ENCODE measurements at places on chromosomes 13 and 19.
A peak's percentile ranks its signal among the peaks of the same experiment; 100 is the strongest.

GRCh38 chr13:70723732-70724131 is 615.5 kb upstream of the KLHL1 start:
- no peak for DNase-seq

GRCh38 chr19:14166999-14167575 is 30.7 kb upstream of the ASF1B start:
- DNase-seq, result no peak

DNA sequence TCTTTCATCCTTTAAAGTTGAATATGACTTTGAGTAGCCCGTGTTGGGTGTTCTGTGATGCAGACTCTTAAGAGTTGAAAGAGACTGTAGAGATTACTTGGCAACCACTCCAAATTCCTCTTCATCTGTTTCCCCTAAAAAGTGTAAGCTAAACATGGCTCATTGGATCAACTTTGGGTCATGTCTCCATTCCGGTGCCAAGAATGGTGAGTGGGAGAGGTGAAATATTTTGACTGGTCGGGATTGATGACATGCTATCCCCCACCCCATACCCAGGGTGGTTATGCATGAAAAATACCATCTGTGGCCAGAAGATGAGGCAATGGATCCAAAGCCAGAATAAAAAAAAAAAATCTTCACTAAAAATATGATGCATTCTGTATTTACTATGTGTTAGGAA is 281.3 kb upstream of the SOX21 start:
- no peak for DNase-seq

DNA sequence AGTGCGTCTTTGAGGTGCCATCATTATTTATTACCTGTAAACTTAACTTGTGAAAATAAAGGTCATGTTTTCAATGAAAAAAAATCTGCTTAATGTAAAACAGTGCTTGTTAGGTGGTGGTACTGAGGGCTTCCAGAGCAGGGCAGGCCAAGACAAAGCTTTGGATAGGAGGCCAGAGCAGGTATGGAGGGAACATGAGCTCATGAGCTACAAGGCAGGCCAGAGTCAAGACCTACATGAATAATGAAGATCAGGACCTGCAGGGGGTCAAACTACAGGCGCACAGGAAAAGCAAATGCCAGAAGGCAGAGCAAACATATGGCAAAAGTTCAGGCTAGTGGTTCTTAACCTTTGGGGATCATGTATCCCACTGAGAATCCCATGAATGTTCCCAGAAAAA is 343.5 kb downstream of the GPC5 start:
- DNase-seq, result no peak

- DNase-seq, result no peak
These were observed 816 bp upstream of the PRKD2 start for GRCh38 chr19:46717716-46718143.

GRCh38 chr13:48741377-48741776 is 87.6 kb downstream of the CYSLTR2 start:
- DNase-seq, result no peak

DNA sequence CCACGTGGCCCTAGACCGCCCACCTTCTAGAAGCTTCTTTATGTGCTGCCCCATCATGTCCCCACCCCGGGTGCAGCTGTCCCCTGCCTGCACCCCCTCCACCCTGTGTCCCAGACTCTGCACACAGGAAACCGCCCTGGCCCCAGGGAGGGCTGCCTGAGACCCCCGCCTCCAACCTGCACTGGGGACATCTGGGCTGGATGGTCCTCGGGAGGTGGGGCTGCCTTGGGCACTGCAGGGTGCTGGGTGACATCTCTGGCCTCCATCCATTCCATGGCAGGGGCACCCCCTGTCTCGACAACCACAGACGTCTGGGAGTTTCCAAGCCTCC is 17.8 kb upstream of the ZBTB7A start:
- no peak for DNase-seq

GRCh38 chr19:9791552-9792205 is 23.1 kb upstream of the ZNF846 start:
- peak; percentile 94 for DNase-seq

GRCh38 chr13:50948601-50949000 is 39.0 kb downstream of the RNASEH2B start:
- no peak for DNase-seq

DNA sequence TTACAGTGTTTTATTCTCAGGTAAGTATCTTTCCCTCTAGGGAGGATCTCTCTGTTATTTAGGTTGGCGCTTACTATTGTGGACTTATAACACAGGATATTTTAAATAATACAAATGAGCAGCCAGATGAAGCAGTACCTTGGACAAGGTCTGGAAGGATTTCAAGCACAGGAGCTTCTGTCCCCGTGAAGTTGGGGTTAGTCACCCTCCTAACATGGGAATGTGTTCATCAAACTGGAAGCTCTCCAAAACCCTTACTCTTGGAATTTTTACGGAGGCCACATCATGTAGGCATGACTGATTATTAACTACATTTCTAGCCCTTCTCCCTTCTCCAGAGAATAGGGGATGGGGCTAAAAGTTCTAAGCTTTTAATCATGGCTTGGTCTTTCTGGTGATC is 38.3 kb upstream of the SPRY2 start:
- no peak for DNase-seq

DNA sequence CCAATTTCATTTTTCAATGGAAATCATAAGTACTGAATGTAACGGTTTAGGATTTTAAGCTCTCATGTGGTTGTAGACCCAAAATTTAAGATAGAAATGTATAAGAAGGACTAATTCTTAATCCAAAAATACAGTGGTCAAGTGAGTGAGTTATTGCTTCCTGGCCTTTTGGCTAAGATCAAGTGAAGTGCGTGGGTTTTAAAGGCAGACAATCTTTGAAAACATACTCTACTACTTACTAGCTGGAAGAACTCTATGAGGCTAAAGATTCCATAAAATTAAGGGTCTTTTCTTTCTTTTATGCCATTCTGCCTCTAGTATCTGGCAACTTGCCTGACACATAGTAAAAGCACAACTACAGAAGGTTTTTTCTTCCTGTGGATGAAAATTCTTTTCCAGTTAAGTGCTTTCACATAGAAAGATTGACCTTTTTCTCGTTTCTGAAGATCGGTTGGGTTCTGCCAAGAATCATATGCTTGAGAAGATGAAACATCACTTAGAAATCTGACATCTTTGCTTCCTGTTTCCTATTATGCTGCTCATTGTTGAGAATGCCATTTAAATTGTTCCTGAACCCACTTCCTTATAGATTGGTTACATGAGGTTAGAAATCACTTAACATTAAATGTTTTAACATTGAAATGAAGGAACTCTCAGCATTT is 26.4 kb upstream of the SCEL start:
- no peak for DNase-seq

GRCh38 chr13:75620020-75620419 is 16.1 kb upstream of the LMO7 start:
- DNase-seq, result no peak

DNA sequence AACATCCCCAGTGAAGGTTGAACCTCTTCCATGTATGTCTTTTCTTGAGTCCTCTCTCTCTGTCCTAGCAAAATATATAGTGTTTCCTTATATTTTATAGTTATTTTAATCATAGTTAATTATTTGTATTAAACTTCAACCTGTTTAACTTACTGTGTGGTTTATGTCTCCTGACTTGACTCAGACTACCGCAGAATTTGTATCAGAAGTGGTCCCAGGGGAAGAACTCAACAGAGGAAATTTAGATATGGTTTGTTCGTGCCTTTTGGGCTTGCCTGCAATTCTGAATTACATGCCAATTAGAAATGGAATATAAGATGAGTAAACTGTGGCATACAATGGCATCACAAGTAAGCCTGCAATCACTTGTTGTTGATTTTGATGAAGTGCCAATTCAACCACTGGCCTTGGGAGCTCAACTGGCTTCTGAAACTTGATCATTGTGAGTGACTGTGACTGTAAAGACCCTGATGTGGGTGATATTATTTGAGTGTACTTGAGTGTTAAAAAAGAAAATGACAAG is 1459.5 kb upstream of the PCDH20 start:
- DNase-seq, result no peak

- DNase-seq, result no peak
These were observed 5.6 kb downstream of the APC2 start for GRCh38 chr19:1455336-1456120.

- DNase-seq, result no peak
These were observed 98.0 kb downstream of the ESD start for GRCh38 chr13:46698910-46699460.

- no peak for DNase-seq
These were observed 4.2 kb downstream of the PRR36 start for GRCh38 chr19:7869910-7870511.

GRCh38 chr19:32563761-32564160 is 17.2 kb upstream of the PDCD5 start:
- DNase-seq, result no peak

- DNase-seq, result no peak
These were observed 226.3 kb downstream of the SLC7A1 start for GRCh38 chr13:29369060-29369743.

- DNase-seq, result no peak
These were observed 25.5 kb downstream of the TSSK6 start for GRCh38 chr19:19489804-19490204.

GRCh38 chr13:45361596-45362206 is 20.7 kb upstream of the TPT1 start:
- DNase-seq, result no peak

DNA sequence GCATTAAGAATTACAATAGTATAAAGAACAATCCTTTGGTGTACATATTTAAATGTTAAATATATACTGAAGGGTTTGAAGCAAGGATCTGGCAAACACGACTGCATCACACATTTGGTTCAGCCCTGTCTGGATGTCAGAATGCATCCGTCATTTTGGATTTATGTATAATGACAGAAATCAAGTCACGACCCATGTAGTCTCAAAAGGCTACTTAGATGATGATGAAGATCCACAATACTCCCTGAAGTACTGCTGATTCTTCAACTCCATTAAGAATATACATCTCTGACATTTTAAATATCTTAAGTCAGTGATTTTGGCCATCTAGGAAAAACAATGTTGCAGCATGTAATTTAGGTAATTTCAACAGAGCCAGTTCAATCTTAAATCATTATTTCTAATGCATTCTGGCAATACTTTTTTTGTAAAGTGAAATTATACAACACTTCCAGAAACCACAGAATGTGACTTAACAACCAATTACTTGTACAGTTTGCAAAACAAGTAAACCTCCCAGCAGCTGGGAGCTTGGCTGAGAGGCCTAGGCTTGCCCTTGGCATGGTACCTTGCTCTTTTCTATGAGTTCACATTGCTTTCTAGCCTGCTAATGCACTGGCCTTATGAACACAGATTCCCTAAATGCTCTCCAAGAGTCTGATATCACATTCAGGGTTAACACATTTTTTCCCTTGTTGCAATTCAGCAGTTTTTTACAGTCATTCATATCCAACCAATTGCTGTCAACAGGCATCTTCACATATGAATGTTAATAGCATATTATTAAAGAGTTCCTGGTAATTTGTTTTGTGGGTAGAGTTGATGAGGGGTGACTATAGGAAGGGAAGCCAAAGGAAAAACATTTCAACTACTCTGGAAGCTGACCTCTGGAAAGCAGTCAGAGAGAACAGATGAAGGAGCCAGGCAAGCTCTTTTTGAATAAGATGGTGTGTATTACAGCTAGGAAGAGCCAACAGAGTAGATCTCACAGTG is 175.2 kb downstream of the ENOX1 start:
- DNase-seq, result no peak

GRCh38 chr19:46014534-46014933 is 8.3 kb downstream of the PGLYRP1 start:
- no peak for DNase-seq

Measured in stimulated activated CD8-positive, alpha-beta memory T cell treated with anti-CD3 and anti-CD28 coated beads, Interleukin-12 subunit alpha, Interleukin-12 subunit beta, amount 100 ng/mL, for 1 hour (primary cell).